ENCODE measurements at places on chromosomes 1 and 21.

GRCh38 chr21:29258626-29259338 lies 39.9 kb upstream of the BACH1 start:
- no peak for DNase-seq

- DNase-seq, result no peak
Measured at GRCh38 chr1:33791251-33791650, 72.6 kb upstream of the HMGB4 start.

- DNase-seq, result no peak
Measured at GRCh38 chr1:99327357-99327756, 63.1 kb downstream of the PLPPR4 start.

GRCh38 chr21:44089001-44089911 lies 17.9 kb upstream of the PWP2 start:
- no peak for DNase-seq

DNA sequence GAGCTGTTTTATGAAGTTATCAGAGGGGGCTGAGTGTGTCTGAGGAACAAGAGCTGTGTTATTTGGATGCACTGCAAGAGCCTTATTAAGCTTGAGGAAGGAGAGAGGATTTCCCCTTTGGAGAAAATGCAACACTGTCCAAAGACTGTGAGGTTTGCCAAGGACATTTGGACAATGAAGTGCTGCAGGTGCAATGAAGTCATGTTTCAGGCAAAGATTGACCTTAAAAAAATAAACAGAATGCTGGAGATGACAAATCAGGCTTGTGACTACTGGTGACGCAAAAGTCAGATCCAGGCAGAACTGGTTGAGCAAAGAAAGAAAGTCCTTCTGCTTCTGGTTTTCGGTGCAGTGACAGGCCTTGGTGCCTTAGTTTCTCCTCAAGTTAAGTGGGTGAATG lies 125.2 kb upstream of the KIAA0040 start:
- DNase-seq, result no peak

- no peak for DNase-seq
Measured at GRCh38 chr1:109668123-109668775, 392 bp downstream of the GSTM2 start.

DNA sequence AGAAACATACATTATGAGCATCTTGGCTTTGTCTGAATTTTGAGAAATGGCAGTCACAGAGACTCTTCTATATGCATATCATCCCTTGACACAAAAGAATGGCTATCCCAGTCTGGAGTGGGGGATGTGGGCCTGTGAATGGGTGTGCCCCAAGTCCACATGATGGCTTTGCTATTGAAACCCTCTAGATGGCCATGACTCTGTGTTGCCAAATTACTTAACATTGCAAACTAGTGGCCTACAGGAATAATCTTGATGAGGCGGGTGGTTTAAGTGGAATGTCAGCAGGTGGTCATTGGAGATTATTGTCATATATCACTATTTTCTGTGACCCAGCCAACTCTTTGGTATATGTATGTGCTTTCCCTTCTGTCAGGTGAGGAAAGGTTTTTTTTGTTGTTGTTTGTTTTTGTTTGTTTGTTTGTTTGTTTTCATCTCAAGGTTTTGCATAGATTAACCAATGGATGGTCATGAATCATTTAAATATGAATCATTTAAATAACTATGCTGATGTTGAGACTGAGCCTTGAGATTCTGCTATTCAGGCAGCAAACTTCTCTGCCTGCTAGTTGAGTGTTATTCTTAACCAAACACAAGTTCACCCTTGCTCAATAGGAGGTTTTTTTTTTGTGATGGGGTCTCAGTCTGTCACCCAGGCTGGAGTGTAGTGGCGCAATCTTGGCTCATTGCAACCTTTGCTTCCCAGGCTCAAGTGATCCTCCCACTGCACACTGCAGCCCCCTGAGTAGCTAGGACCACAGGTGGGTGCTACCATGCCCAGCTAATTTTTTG lies 103.0 kb downstream of the NOS1AP start:
- no peak for DNase-seq

DNA sequence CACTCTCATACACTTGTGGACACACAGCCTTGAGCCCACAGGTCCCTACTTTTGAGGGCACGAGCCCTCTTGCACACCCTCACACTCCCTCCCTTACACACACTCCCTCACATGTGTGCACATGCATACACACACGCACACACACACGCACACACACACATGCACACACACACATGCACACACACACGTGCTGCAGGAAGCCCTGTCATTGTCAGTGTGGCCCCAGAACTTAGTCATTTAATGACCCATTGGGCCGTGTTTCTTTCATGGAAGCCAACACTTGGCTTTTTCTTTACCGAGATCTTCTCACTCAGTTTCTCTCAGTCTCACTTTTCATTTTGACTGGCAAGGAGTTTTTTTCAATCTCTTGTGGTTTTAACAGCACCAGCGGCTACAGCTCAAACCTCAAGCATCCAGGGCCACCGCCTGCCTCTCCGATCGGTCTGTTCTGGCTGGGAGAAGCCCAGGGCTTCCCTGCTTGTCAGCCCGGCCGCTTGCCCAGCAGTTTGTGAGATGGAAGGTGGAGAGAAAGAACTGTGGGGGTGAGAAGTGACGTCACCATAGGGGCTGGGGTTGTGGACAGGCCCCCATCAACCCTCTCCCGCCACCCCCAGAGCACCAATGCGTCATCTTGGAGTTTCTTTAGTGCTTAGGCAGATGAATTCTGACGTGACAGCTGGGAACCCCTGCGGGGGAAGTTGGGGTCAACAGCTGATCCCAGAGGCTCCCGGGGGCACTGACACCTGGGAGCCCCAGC lies 15.8 kb upstream of the TNFRSF8 start:
- DNase-seq, result no peak

DNA sequence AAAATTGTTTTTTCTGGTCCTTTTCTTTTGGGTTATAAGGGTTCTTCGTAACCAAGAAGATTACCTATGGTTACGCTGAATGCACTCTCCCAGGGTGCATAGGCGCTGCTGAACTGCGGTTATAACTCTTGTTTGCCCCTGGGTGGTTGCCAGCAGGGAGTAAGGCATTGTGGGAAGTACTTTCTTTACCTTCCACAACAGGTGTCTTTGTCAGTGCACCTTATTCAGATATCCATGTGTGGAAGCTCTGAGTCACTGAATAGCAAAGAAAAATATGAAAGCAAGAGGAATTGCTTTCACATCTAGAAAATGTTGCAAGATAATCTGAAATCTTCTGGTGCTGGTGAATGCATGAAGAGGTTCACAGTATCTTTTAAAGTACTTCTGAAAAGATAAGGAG lies 124.4 kb upstream of the CACYBP start:
- peak; percentile 36 for DNase-seq

GRCh38 chr1:235054936-235055335 lies 73.7 kb downstream of the TOMM20 start:
- peak; percentile 23 for DNase-seq

DNA sequence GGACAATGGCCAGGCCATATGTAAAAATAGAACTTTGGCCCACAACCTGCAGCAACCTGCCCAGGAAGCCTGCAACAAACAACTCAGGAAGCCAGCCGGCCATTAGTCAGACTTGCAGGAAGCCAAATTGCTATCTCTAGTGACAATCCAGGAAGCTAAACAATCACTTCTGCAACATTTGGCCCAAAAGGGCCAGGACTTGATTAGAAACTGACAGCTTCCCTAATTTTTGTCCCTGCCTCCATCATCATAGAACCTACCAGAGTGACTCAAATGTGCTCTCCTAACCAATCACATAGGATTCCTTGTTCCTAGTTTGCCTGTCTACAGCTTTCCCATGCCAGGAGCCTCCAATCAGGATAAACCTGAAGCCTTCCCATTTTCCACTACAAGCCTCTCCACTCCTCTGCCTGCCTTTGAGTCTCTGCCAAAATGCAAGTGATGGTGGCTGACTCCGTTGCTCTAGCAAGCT lies 639.3 kb downstream of the PTPRU start:
- no peak for DNase-seq

- no peak for DNase-seq
Measured at GRCh38 chr21:14602382-14602958, 56.4 kb upstream of the SAMSN1 start.

- DNase-seq, result no peak
Measured at GRCh38 chr1:6756457-6756856, 28.8 kb upstream of the CAMTA1 start.

GRCh38 chr1:148362626-148363438 lies 120.3 kb downstream of the PPIAL4G start:
- no peak for DNase-seq

DNA sequence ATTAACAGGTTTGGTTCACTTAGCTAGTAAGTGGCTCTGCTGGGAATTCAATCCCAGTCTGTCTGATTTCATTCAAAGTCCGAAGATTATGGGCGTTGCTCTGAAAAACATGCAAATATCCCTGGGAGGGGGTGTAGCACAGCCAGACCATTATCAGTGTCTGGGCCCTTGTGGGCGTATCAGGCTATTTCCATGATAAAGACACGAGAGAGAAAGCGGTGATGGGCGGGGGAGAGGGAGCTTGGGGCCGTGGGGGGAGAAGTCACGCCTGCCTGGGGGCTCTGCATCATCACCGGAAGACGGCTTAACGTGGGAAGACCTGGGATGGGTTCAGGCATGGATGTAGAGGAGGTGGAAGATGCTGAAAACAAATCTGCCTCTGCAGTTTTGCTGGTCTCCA lies 25.8 kb downstream of the IL6R start:
- DNase-seq, result no peak

- no peak for DNase-seq
Measured at GRCh38 chr1:243489681-243490546, 234.1 kb downstream of the SDCCAG8 start.

DNA sequence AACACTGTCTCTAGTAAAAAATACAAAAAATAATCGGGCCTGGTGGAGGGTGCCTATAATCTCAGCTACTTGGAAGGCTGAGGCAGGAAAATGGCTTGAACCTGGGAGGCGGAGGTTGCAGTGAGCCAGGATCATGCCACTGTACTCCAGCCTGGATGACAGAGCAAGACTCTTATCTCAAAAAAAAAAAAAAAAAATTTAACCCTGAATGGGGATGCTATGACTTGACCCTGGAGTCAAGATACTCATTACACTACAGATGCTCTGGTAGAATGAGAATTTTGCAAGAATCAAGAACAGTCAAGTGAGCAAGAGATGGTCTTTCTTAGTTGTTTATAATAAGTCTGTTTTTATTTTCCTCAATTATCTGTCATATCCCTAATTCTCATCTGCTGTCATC lies 253.8 kb downstream of the GPR52 start:
- no peak for DNase-seq

- no peak for DNase-seq
Measured at GRCh38 chr1:151455231-151455630, 4.1 kb downstream of the POGZ start.

DNA sequence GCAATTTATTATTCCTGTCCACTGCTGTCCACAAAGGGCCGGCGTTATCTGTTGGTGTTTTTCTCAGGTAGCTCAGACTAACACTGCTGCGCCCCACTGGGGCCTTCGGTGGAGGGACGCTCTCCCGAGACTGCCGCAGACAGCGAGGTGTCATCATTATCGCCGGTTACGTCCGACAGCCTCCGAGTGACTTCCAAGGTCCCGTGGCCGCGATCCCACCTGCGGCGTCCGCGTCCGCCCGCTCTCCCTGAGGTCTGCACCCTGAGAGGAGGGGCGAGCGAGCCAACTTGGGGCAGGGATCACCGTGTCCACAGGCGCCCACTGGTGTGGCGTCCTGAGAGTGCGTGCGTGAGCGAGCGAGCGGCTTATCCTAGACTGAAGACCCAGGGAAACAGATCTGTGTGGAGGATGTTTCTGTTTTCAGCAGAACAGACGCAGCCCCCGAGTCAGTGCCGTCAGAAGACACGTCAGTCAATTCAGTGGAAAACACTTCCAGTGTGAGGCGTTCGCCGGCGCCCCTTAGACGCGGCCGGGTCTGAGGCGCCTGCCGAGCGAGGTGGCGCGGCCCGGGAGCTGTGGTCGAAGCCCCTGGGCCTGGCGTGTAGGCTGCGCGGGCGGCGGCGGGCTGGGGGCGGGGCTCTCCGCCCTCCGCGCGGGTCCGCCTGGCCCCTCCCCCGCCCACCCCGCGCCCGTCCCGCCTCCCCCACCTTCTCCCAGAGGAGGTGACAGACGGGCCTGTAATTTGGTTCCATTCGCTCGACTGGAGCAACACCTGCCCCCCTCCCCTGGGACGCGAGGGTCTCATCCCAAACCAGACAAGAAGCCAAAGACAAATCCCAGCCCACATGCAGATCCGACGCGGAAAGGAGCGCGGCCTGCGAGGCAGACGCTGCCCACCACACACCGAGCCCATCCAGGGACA lies 12.6 kb downstream of the NHLH2 start:
- peak; percentile 89 for DNase-seq

GRCh38 chr21:30695956-30696355 lies 22.6 kb downstream of the KRTAP21-3 start:
- no peak for DNase-seq

DNA sequence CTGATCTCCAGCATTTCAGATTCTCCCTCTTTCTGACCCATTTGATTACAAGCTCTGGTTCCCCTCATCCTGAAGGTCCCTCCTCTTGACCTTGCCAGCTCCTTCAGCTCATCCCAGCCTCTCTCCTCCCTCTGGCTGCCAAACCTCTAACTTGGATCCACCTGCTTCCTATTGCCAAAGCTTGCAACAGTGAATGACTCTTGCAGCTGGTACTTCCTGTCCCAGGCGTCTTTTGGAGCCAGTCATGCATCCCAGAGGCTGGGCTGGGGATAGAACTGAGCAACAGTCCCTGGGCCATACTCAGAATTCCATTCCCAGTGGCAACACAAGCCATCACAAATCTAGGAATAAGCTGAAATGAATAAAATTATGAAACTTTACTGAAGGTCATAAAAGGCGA lies 27.7 kb upstream of the SPOCD1 start:
- DNase-seq, result no peak

GRCh38 chr1:902802-903201 lies 20.9 kb upstream of the SAMD11 start:
- DNase-seq, result no peak

GRCh38 chr1:21749859-21750468 lies 33.0 kb downstream of the USP48 start:
- DNase-seq, result no peak

DNA sequence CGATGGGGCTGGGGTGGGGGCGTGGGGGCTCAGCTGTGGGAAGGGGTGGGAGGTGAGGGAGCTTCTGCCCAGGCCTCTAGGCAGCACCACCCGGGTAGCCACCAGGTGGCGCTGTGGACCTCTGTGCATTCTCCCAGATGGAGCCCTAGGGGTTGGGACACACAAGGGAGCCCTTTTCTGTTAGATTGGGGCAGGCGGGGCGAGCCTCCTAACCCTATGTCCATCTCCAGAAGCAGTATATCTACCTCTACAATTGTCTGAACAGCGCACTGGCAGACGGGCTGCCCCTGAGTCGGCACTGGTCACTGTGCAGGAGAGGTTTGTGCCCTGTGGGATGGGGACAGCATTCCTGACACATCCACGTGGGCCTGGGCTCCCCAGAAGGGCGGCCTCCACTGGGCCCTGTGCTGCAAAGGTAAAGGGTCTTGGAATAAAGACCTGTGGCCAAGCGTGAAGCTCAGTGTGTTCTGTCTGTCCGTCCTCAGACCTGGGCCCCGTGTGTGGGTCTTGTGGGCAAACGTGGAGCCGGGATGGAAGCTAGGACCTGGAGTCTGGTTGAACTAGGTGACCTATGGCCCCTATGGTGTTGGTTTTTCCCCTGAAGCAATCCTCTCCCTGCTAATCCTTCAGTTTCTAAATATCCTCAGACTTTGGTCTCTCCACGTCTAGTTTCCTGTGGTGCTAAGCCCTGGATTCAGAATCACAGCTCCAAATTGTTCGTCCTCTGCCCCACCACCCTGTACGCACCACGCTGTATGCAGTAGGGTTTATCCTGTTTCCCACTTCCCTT lies 4.4 kb upstream of the LGR6 start:
- peak; percentile 77 for DNase-seq

Measured in D341Med (cell line).